ENCODE measurements at places on chromosomes 4 and X.

GRCh38 chr4:141427726-141428296, 207.1 kb downstream of the ZNF330 start:
- no peak for DNase-seq

GRCh38 chr4:26885912-26886274, 25.3 kb downstream of the STIM2 start:
- peak; percentile 24 for DNase-seq

DNA sequence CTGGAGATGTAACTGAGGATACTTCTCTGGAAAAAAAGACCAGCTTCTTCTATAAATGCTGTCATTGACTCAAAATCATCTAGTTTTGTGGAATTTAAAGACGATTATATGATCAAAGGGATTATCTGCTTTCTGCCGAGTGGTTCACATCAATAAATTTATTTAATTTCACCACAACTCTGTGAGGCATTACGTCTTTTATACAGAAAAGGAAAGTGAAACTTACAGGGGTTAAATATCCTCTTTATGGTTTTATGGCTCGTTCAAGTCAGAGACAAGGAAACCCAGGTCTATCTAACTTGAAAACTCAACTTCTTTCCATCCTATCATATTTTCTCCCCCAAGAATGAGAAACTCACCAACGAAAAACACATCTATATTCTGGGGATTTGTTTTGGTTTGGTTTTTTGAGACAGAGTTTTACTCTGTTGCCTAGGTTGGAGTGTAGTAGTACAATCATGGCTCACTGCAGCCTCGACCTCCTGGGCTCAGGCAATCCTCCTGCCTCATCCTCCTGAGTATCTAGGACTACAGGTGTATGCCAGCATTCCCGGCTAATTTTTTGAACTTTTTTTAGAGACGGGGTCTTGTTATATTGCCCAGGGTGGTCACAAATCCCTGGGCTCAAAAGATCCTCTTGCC, 377.9 kb upstream of the EMCN start:
- no peak for DNase-seq

- DNase-seq, result no peak
Observed at GRCh38 chr4:42750856-42751255, 94.0 kb upstream of the ATP8A1 start.

DNA sequence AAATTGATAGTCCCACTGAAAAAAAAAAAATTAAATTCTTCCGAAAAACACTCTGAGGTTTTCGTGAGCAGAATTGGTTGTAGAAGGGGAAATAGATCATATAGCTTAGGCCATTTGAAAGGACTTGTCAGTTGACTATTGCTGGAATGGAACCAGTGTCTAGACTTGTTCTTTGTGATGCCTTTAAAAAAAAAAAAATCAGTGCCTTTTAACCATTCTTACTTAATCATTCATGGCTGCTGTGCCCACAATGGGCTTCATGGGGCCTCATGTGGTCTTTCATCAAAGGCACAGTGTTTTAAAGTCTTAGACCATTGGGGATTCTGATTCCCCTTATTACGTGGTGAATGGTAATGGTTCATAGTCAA, 139.3 kb downstream of the AFF1 start:
- DNase-seq, result no peak

DNA sequence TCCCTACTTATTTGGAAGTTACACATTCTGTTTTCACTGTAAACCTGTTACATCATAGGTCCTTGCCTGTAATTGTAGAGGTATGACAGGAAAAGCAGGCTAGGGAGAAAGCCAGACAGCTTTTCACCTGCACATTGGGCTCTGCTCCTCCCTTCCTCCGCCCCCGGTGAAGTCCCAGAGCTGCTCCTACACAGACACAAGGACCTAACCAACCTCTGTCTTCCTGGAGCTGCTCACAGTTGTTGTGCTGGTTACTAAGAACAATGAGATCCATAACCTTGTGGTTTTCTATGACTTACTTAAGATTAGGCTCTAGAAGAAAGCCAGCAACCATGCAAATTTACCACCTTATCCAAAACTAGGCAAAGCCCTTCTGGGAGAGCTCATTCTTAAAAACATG, 40.0 kb downstream of the MOSPD2 start:
- no peak for DNase-seq

DNA sequence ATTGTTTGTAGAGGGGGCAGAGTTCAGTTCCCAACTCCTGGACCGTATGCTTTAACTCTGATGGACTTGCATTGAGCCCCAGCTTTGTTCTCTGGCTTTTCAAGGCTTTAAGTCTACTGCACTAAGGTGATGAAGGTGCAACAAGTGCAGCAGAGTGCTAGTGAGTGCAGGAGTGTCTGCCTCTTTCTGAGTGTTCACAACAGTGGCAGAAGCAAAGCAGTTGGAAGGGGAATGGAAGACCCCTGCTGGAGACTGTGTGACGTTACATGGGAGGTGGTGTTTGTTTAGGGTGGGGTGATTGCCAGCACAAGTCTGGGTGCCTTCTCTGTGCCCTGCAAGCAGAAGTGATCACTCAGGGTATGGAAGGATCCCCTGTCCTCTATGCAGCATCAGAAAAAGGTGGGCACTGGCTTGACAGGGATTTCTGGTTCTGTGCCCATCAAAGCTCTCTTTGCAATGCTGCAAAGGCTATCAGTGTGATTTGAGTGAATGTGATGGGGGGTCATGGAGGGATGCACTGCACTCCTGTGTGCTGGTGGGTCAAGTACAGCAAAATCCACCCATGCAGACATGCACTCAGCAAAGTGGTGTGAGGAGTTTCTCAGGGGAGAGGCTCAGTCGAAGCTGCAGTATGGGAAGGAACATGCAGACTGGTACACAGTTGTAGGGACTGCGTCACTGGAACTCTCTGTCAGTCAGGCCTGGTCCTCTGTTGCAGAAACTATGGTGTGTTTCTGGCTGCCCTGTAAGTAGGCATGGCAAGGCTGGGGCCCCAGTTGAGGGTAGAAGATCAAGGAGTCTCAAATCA, 70.9 kb upstream of the UGT2B7 start:
- DNase-seq, result no peak

GRCh38 chr4:140004922-140005627, 148.9 kb downstream of the MAML3 start:
- no peak for DNase-seq

DNA sequence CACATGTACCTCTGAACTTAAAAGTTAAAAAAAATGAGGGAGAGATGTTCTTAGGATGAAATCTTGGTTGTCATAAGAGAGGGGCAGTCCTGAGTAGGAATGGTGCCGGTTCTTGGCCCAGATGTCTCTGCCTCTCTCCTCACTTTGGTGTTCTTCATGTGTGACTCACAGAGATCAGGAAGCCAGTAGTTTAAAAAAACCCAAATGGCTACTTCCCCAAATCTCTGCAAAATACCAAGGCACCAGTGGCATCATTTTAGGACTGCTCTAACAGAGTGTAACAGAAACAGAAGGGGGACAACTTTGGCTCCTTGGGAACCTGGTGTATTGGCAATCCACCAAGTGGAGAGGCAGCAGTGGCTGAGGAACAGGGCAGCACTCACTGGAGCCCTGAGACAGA, 116.8 kb downstream of the SCD5 start:
- no peak for DNase-seq

- DNase-seq, result no peak
Observed at GRCh38 chr4:46450556-46450955, 60.6 kb upstream of the GABRA2 start.

DNA sequence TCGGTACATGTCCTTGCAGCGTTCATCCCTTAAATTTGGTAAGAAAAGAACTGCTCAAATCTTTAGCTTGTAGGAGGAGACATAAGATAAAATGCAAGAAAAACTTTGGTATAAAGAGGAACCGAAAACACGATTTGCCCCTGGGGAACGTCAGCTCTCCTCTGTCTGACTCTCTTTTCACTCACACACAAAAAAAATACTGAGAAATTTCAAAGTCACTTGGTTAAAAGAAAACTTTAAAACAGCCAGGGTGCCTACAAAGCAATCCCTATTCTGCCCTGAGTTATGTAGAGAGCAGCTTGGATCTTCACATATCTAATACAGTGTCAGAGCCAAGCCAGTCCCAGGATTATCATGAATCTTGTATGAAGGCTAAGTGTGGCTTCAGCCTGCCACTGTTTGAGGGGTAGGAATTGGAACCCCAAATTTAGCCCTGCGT, 248.5 kb upstream of the CXXC4 start:
- DNase-seq, result no peak

DNA sequence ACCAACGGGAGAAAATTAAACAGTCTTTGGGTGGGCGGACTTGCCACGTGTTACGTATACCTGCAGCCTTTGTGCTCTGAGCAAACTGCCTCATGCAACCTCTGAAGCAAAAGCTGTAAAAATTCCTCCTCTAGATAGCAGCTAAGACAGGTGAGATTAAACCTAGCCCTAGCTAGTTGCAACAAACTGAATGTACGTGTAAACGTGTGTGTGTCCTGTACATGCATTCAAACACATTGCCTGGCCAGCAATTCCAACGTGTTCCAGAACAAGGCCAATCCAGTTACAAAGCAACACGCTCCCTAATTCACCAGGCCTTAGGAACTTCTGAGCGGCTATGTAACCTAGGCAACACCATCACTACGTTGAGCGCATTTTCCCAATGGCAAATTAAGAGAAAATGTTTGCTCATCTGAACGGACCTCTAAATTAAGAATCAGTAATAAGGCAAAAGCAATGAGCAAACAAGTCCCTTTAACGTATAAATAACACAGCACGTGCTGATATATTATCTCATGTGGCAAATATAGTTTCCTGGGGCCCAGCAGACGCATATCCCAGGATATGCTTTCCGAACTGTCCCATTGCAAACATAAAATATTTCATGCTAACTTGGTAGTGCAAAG, 792 bp downstream of the PPID start:
- no peak for DNase-seq

DNA sequence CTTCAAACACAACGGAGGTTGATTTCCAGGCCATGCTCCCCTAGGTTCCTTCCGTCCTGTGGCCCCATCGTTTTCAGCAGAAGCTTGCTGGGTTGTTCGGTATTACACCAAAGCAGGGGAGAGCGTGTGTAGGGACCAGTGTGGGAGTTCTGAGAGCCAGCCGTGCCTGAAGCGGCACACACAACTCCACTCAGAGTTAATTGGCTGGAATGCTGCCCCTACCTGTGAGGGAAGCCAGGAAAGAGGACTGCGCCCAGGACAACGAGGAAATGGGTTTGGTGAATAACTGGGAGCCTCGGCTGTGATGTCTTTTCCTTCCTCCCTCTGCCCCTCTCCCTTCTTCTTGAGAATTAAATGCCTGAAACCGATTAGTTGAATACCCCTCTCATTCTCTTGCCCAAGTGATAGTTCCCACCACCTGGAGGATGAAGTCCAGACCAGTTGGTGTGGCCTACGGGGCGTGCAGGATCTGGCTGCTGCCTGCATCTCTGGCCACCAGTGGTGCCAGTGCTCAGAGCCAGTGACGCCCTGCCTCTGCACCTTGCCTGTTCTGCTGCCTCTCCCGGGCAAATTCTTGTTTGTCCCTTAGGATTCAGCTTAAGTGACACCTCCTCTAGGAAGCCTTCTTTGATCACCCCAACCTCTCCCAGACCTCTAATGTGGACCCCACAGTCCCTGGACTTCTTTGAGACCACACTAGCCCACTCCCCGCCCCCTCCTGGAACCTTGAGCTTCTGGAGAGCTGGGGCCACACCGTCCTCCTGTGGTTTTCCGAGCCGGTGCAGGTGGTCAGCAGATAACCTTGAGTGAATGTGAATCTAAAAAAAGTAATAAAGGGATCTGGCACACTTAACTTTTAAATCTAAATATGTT, 33.6 kb downstream of the TBC1D14 start:
- DNase-seq, result no peak

All from T-helper 1 cell (primary cell).